ENCODE measurements at places on chromosomes 5 and 9. TPM values are rescaled to one million over a fixed set of nuclear protein-coding genes. Genes with fewer than 3 reads are reported as not detected.

Gene GCNT4
- 22.9 TPM for total RNA-seq

Gene RAB3C
- 0.19 TPM for total RNA-seq

Gene PCDHA9
- total RNA-seq: not detected

Gene LHX3
- total RNA-seq: 0.09 TPM

Gene RAD23B
- total RNA-seq: 40.7 TPM

Gene MYORG
- total RNA-seq: 0.52 TPM

Gene CCIN
- 0.05 TPM for total RNA-seq

Gene FOXD4L5
- 0.09 TPM for total RNA-seq

DNA sequence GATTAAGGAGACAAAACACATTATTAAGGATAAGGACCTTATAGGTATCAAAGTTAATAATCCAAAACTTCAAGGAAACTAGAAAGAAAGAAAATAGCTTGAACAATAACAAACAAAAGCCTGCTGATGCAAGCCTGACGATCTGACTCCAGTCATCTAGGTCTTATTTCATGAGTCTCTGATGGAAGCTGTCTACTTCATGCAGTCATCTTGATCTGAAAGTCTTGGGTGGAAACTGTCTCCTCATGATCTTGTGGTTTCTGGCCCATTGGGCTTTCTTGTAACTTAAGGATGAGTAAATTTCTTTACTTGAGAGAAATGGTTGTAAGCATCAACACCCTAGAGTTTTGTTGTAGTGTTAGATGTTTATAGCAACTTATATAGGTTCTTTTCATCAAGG lies 20.6 kb upstream of the PSIP1 start:
- no peak for DNase-seq

DNA sequence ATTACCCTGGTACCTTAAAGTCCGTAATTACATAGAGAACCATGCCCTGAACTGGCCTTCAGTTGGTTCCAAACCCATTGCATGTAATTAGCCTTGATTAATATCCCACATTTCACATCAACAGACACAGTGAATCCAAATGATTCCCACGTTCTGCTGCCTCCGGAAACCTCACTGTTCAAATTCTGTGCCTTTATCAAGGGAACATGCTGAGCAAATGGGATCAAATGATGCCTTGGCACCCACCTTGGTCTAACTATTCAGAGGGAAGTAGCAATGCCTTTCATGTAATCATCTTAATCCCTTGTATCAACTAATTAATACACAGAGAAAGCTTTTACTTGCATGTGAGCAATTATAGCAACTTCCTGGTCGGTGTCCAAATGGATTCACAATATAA lies 100.6 kb downstream of the EFNA5 start:
- no peak for DNase-seq

DNA sequence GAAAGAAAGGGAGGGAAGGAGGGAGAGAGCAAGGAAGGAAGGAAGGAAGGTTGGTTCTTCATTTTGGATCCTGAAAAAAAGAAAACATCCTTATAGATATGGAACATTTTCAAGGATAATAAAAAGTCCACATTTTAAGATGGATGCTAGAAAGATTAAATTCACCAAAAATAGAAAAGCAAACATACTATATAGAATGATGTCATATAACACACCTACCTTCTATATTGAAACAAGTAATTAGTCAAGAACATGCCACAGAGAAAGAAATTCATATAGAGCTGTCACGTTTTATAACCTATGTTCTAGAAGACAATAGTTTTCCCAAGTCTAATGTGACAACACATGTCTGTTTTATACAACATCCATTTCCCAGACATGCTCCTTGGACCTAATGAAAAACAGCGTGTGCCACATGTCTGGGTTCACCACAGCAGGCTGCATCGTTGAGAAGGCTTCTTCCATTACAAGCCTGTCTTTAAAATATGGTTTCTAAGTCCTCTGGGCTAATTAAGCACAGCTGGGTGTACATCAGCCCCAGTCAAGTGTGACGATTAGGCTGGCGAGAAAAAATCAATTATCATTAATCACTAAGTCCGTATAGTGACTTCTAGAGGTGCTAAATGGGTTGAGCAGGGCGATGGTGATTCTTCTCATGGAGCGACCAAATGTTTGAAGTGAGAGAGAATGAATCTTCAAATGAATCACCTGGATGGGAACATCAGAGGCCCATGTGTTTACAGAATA lies 301.8 kb downstream of the TLE1 start:
- no peak for DNase-seq

DNA sequence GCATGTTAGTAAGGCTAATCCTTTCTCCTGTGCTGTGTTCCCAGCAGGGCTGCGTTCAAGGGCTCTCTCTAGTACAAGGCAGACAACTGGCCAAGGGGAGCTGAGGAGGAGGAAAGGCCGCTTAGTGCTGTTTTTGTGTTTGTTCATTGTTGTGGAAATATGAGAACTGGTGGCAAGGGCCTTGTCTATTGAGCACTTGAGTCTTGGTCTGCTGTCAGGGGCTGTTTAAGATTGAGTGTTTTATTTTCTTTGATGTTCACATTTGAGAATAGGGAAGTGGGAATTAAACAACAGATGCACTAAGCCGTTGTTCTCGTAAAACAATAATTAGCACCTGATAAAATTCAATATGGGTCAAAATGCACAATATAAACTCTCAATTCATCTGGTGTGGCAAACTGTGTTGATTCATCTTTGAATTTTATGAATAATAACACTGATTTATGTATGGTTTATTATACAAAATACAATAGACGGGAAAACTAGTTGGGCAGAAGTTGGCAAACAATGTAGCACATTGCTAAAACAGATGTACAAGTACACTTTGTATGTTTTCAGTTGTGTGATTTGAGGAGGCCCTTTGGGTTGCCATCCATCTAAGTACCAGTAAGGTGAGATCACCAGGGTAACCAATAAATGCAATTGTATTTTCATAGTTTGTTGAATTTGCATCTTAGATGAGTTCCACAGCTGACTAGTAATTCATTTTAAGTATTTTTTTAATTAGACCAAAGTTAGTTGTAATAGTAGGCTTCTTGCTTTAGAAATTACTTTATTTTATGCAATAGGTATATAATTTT lies 97.6 kb upstream of the GRHPR start:
- DNase-seq: no peak

- DNase-seq: no peak
Measured at GRCh38 chr5:175920231-175920811, 47.8 kb downstream of the THOC3 start.

DNA sequence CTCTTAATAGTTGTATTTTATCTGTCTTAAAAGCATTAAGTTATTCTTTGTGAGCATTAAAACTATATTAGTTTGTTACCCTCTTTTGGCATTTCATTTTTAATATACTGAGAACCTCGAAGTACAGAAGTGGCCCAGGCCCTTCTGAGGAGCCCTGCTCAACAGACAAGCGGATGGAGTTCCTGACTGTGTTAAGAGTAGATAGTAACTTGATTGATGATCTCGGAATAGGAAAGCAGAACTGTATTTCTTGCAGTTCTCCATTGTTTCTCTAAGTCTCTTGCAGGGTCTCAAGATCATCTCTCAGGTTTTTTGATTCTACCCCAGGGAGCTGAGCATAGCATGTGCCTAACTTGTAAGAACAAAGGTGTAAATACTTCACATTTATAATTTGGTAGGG lies 139.6 kb downstream of the SMARCA2 start:
- no peak for DNase-seq

- no peak for DNase-seq
Measured at GRCh38 chr5:143922718-143923117, 110.8 kb downstream of the HMHB1 start.

DNA sequence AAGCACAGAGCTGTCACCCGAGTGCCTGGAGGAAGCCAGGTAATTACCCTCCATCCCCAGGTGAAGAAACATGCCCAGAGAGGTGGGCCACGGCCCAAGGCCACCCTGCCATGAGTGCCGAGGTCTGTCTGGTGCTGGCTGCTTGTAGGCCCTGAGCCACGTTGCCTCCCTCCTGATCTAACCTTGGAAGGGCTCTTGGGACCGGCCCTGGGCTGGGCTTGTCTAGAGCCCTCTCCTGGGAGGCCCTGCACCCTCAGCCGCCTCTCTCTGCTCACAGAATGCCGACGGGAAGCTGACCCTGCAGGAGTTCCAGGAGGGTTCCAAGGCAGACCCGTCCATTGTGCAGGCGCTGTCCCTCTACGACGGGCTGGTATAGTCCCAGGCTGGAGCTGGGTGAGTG lies 39.4 kb upstream of the HMCN2 start:
- no peak for DNase-seq

- no peak for DNase-seq
Measured at GRCh38 chr9:125887172-125887571, 140.0 kb downstream of the PBX3 start.

DNA sequence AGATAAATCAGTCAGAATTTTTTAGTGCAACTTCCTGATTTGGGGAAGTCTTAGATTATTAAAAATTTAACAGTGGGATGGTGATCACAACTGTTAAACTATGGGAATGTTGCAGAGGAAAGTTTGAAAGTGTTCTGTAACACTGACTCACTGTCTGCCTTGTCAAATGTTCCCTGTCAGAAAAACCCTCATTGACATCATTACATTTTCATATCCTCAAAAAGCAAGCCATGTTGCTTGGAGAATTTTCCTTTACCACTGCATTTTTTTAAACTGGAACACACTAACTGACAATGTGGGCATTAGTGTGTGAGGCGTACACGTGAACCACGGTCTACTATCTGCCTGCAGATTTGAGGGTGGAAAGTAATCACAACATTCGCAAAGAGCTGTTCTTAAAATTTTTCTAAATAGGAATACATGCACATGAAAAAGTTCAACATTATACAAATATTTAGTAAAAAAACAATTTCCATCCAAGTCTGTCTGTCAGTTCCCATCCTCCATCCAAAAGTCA lies 28.6 kb upstream of the IL7R start:
- no peak for DNase-seq

DNA sequence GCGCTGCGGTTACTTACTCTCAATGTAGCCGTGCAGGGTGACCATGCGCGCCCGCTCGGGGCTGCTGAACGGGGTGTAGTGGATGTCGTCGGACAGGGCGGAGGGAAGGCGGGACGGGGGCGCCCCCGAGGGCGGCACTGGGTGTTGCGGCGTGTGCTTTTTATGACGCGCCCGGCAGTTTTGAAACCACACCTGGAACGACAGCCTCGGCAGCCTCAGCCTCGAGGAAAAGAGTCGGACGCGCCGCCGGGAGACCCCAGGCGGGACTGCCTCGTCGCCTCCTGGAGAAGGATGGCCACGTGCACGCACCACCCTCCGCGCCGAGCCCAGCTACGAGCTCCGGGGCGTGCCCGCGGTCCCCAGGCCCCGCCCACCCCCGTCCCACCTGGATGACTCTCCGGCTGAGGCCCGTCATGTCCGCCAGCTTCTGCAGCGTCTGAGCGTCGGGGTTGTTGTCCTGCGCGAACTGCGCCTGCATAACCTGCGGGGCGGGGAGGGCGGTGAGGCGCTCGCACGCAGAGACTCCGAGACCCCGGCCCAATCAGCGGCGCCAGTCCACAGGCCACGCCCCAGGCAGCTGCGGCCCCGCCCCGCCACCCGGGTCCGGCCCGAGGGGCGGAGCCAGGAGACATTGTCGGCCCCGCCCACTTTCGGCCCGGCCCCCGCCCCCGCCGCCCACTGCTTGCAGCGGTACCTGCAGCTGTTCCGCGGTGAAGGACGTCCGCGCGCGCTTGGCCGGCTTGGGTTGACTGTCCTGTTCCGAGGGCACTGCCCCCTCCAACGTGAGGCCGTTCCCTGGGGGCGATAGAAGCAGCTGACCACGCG lies 15.0 kb downstream of the LHX6 start:
- peak; percentile 8 for DNase-seq

- no peak for DNase-seq
Measured at GRCh38 chr9:73782166-73782565, 630.5 kb downstream of the ANXA1 start.

DNA sequence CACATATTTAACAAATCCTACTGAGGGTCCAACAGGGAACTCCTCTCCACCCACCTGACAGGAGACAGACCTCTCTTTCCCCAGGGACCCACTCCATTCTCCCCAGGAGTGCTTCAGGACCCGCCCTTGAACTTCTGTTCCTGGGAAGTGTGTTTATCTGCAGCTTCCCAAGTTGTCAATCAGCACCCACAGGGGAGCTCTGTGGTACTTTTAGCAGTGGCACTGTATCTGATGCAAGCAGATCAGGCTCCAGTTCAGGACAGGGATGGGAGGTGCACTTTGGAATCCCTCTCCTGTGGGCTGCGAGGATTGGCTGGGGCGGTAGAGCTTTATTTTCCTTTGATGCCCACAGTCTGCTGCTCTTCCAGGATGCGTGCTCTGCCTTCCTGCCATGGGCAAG lies 8.7 kb downstream of the GALNT10 start:
- DNase-seq: no peak

GRCh38 chr9:31045810-31046209 lies 1338.6 kb upstream of the ACO1 start:
- DNase-seq: no peak

DNA sequence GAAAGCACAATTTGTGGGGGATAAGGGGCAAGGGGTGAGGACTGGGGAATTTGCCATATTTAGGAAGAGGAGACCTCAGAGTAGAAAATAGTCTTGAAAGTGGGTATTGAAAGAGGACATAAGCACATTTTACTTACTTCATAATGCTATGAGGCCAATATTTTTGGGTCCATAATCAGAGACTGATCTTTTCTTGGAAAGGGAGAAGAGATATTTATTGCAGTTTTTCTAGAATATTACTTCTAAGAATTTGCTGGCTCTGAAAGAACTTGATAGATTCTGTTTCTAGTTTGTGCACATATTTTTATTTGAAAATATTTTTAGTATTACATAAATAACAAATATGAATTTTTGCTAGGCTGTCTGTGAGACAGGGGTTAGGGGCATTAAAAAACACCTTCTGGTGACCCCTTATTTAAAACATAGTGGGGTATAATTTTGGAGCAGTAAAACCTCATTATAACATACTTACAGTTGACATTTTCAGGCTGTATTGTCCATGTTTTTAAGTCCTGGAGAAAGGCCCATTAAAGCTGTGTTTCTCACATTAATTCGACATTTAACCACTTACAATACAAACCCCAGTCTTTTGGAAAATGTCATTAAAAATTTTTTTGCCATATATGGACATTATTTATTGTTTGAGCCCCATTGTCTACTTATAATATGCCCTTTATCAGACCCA lies 118.9 kb upstream of the NFIB start:
- no peak for DNase-seq

DNA sequence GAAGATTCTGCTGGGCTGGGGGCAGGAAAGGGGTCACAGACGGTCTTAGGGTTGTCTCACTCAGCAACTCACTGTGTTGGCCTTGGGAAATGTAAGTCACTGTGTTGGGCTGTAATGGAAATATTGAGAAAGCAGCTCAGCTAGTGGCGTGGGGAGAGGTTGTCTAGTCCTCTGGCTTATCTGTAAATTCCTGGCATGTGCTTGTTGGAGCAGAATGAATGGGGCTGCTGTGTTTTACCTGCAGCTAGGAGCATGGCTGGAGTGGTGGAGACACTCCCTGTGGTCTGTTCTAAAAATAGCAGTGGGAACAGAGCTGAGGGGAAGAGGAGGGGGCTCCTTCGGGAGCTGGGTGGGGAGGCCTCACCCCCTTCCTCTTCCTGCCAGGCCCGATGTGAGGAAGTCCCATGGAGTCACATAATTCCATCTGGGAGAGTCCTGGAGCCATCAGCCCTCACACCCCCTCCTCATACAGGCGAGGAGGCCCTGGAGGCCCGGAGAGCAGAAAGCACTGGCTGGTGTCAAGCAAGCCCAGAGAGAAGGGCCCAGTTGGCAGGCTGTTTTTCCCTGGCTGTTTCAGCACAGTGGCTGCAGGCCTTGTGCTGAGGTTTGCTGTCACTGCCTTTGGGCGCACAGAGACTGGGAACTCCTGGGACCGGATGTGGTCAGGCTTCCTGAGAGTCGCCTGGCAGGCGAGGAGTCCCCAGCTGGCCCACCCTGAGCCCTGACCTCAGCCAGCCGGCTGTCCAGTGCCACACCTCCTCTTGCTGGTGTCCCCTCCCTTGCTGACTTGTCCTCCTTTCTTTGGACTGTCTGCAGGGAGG lies 84.9 kb downstream of the RGS3 start:
- no peak for DNase-seq

- no peak for DNase-seq
Measured at GRCh38 chr9:97362777-97363545, 48.9 kb upstream of the TDRD7 start.

Measured in thymus (tissue), 14 donors.